ENCODE measurements at places on chromosomes 1 and 21.

DNA sequence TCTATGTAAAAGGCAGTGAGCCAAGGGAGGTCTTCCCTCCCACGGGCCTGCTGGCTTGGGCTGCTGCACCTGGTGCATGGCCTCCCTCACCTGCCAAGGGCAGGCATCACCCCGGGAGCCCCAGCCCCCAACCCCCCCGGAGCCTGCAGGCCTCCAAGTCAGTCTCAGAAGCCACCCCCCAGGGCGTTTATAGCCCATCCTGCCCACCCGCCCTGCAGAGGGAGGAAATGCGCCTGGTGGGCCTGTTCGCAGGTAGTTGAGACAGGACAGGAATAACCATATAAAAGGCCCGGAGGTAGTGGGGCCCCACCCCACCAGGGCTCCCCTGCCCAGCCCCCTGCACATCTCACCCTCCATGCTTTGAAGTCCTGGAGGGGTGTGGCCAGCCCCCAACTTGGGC lies 18.2 kb upstream of the ARF1 start:
- DNase-seq = no peak

- DNase-seq = no peak
These were observed 18.5 kb downstream of the KCNN3 start for GRCh38 chr1:154851392-154852177.

DNA sequence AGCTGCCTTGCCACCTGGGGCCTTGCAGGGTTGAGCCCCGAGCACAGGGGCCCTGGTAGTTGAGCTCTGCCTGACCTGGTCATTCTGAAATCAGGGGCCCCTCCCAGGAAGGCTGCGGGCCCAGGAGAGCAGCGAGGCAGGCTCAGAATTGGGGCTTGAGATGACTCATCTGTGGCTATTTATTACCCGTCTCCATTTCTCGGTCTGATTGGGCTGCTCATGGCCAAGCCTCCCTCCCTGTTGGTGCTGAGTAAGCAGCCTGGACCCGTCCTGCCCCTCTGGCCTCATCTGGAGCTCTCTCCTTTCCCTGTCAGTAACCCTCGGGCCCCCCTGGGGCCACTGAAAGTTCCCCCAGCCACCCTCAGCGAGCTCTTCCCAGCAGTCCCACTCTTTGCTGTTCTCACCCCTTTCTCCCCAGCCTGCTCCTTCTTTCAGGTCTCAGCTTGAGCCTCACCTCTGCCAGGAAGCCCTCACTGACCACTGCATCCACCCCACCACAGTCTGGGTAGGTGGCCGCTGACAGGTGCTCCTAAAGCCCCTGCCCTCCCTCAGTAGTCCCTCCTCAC lies 11.0 kb upstream of the TNFRSF8 start:
- peak; percentile 71 for DNase-seq

GRCh38 chr21:43302062-43302700 lies 124.8 kb downstream of the SIK1 start:
- peak; percentile 37 for DNase-seq

DNA sequence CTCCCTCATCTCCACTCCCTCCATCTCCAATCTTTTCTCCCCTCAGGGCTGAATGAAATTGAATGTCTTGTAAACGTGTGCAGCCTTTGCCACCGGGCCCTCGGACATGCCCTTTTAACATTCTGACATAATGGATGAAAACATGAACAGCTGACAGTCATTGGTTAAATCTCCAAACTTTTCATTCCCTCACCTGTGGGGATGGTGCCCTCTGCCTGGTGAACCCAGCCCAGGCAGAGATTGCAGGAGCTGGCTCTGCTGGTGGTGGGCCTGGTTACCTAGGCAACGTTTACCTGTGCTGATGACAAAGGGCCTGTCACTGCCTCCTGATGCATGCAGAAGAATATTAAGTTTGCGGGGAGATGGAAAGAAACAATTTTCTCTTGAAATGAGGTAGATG lies 21.3 kb downstream of the ST6GALNAC3 start:
- no peak for DNase-seq

DNA sequence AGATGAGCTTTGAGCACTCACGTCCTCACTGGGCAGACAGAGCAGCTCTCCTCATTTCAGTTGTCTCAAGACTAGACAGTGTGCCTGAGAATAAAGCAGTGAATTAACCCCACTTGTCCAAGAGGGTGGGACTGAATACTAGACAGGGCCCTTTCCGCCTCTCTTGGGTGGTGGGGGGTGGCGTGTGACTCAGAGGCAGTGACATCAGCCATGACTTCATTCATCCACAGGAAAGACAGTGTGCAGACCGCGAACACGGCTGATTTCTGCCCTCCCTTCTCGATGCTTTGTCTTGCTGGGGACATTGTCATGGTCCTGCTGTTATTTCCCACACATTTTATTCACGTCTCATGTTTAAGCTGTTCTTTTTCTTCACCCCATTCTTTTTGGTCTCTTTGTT lies 64.9 kb downstream of the FGGY start:
- DNase-seq = peak; percentile 37

GRCh38 chr1:193448682-193449461 lies 262.5 kb upstream of the B3GALT2 start:
- DNase-seq = no peak

DNA sequence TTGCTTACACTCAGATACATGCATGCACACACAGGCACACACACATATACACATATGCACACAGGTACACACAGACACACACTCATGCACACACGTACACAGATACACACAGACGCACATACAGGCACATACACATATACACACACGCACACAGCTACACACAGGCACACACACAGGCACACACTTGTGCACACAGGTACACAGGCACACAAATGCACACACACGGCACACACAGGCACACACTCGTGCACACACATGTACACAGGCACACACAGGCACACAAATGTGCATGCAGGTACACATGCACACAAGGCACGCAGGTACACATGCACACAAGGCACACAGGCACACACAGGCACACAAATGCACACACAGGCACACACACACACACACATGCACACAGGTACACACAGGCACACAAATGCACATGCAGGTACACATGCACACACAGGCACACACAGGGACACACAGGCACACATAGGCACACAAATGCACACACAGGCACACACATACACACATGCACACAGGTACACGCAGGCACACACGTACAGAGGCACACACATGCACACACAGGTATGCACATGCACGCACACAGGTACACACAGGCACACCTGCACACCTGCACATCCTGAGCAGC lies 110.0 kb downstream of the WDR4 start:
- DNase-seq = no peak

GRCh38 chr21:28936036-28936435 lies 56.6 kb downstream of the LTN1 start:
- no peak for DNase-seq

DNA sequence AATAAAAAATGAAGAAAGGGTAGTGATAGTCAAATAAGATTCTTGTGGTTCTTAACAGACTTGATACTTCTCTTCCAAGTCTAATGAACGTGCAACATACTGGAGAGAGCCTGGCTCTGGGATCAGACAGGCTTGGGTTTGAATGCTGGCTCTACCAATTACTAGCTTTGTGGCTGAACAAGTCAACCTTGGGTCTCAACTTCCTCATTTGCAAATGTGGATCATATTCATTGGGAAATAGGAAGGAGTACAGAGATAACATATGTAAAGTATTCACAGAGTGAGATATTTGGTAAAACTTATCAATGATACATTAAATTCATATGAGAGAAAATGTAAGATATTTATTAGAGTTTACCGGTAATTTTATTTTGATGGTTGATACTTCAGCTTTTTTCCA lies 2.0 kb downstream of the EDEM3 start:
- DNase-seq = no peak

DNA sequence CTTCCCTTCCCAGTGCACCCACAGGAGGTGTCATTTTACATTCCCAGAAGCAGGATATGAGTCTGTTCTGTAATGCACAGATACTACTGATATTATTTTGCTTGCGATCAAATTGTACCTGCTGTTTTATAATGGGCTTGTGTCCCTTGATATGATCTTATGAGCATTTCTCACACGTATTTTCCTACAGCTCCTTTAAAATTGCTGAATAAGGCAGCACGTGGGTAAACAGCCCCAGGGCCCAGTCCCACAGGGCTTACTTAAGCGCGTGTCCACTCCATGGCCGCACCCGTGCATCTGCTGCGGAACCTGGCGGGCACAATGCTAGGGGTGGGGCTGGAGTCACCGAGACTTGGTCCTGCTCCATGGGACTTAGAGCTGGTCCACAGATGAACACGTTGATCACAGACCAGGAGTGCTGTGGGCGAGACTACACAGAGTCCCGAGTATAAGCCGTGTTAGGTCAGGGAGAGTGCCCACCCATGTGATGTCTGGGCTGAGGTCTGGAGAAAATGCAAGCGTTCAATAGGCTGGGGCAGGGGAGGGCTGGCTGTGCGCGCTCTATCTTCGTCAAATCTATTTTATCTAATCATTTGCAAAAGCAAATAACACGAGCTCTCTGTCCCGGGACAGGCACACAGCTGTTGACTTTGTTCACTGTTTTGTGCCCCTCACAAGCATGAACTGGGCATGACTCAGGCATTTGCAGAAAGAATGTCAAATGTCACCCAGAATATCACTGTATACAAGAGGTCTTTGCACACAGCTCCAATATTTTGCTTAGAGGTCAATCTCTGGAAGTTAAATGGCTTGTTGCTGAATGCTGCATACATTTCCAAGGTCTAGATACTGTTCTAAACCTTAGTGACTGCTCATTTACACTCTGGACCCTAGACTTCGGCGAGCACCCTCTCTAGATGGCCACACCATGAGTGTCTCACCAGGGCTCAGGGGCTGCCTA lies 119.3 kb downstream of the CRYAA start:
- peak; percentile 40 for DNase-seq

- DNase-seq = no peak
These were observed 1.4 kb downstream of the ZNF670 start for GRCh38 chr1:247077213-247077612.

- DNase-seq = no peak
These were observed 430.8 kb downstream of the PLPP3 start for GRCh38 chr1:56148326-56149193.

DNA sequence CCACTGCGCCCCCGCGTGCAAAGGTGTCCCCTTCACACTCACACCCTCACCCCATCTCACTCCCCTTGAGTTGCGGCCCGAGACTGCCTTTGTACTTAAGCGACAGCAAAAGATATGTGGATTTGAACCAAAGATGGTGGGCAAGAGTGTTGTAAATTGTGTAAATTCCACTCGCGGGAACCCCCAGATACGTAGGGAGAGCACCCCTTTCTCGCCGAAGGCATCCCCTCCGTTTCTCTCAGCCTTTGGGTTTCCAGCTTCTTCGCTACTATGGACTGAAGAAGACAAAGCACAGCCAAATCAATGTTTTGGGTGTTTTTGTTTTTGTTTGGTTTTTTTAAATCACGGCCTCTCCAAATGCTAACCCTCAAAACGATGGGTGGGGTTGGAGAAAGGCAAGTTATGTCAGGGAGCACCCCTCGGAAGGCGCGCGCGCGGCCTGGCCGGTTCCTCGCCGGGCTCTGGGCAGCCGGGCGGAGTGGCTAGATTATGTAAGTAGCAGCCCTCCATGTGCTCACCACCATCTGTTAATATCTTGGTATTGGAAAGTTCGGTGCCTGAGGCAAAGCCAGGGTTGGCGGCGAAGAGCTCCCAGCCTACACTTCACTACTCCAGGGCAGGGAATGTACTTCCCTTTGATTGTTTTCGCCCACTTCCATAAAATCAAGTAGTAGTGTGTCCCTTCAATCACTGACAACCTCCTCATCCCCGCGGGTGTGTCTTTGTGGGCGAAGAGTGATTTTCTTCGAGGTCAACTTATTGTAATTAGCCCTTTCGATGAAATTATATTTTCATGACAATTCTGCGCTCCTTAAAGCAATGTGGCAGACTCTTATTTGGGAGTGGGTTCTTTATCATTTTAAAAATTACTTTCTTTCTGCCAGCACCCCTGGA lies 4.0 kb upstream of the PROX1 start:
- DNase-seq = no peak

DNA sequence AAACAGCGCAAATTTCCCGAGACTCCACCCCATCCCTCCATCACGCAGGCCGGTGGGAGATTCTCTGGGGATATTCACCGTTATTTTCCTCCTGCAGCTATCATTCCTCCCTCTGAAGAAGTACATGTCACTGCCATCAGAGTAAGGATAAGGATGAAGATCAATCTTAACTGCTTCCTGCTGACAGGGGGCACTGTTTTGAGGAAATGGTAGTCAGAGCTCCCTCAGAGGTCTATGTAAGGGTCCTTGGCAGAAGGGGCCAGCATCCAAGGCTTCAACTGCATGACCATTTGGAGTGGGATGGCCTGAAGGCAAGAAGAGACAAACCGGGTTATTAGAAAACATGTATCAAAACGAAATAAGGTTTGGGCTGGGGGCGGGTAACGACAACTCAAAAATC lies 111.5 kb downstream of the KCNK1 start:
- DNase-seq = no peak

DNA sequence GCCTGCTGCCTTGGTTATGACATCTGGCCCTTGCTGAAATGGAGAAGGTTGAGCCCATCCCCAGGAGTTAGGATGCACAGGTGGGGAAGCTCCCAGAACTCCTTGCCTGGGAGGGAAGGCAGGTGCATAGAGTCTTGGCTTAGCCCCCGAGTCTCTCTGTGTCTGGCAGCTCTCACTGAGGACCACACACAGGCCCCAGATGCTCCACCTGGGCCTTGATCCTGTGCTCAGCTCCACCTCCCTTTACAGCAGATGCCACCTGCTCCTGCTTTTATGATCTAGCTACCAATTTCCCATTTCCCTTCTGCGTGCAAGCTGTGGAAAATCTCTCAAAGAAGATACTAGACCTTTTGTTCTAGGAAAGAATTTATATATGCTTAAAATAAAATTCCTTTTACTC lies 28.8 kb upstream of the KCNJ6 start:
- DNase-seq = no peak

DNA sequence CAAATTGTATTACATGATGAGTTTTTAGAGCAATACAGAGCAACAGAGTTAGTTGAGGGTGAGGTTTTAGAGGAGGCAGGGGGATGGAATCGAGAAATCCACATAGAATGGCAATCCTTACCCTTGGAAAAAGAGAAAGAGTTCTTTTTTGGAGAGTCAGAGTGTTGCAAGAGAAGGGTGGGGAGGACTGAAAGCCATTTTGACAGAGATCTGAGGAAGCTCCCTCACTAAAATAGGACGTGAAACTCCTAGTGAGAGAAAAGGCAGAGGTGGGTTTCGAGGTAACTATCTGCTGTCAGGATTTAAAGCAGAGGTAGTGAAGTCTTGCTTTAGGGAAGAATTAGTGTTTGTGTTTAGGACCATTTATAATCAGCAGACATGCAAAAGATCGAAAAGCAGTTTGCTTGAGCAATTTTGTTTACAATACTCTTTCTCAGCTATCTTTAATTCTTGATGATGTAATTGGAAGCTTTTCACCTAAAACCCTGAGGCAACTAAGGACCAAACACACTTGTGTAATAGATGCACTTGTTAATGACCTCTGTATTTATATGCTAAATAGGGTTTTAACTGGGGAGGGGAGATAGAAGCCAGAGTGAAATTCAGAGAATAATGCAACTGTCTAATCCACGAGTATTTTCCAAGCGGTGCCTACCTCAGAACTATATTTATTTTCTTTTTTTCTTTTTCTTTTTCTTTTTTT lies 20.0 kb downstream of the ADAMTS5 start:
- DNase-seq = no peak

DNA sequence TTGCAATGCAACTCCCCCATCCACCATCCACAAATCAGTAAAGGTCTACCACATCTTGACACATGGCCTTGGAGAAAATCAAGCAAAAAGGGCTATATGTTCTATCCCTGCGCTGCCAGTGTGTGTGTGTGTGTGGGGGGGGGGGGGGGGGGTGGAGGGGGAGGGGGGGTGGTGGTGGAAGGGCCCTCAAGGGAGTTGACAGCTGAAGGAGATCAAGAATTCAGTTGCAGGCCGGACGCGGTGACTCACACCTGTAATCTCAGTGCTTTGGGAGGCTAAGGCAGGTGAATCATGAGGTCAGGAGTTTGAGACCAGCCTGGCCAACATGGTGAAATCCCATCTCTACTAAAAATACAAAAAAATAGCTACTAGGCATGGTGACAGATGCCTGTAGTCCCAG lies 37.6 kb upstream of the CLIC4 start:
- no peak for DNase-seq
